Stimulated activated CD4-positive, alpha-beta T cell treated with anti-CD3 and anti-CD28 coated beads, Interleukin-2, amount 100 ng/mL, for 4 hours (primary cell): ENCODE measurements at places on chromosomes 1 and 21.
A peak's percentile ranks its signal among the peaks of the same experiment; 100 is the strongest.

- no peak for DNase-seq
Measured at GRCh38 chr1:224884361-224884801, 45.1 kb upstream of the DNAH14 start.

DNA sequence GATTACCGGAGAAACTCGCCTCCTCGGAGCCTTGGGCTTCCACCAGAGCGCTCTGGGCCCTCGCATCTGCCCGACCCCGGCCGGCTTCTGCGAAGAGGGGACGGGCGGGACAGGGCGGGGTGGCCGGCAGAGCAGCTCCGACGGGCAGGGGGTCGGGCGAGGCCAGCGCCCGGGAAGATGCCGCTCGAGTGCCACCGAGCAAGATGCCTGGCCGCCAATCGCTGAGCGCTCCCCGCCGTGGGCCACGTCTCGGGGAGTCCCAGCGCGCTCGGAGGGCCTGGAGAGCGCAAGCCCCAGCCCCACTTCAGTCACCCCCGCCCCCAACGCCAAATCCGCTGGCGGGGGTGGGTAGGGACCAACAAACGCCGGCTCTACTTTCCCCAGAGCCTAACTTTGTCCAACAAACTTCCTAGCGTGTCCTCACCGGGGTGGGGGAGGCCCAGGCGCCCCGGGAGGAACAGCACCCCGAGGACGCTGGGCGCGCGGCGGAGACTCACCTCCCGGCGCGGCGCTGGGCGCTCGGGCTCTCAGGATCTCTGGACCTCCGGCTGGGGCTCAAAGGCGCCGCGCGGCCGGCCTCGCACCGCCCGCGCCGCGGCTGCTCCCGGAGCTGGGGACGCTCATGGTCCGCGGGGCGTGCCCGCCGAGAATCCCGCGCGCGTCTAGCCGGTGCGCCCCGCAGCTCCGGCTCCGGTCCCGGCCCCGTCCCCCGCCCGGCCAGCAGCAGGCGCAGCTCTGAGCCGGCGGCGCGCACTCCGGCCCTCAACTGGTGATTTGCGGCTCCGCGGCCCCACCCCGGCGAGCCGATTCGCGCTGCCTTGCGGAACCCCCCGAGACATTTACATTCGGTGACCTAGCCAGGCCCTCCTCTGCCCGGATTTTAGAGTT is at the start of gene BCAR3:
TSS of gene BCAR3 (minus strand) at position 737 of the 888 bp plus-strand sequence. CDS start 6,907 bp downstream, outside the sequence.
- no peak for DNase-seq

GRCh38 chr1:246678816-246679793 is 45.1 kb upstream of the SCCPDH start:
- DNase-seq: no peak

GRCh38 chr1:231480008-231480407 is 48.5 kb upstream of the TSNAX start:
- DNase-seq: no peak

- peak; percentile 16 for DNase-seq
Measured at GRCh38 chr1:19606817-19607642, 37.1 kb upstream of the NBL1 start.

DNA sequence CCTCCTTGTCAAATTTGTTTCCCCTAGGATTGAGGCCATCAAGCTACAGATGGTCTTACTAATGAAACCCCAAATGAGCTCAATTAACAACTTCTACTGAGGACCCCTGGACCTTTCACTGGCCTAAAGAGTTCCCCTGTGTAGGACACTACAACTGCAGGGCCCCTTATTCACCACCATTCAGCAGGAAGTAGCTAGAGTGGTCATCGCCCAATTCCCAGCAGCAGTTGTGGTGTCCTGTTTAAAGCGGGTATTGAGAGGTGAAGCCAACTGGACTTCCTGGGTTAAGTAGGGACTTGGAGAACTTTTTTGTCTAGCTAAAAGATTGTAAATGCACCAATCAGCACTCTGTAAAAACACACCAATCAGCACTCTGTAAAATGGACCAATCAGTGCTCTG is 1466.9 kb downstream of the KCNT2 start:
- no peak for DNase-seq

GRCh38 chr1:185238447-185238846 is 78.6 kb downstream of the IVNS1ABP start:
- no peak for DNase-seq

GRCh38 chr1:63731117-63732043 is 42.4 kb upstream of the ROR1 start:
- DNase-seq: no peak
